ENCODE measurements at places on chromosomes 6 and 20.
A peak's percentile ranks its signal among the peaks of the same experiment; 100 is the strongest.

- no peak for DNase-seq
These were observed 1.2 kb downstream of the SERPINB6 start for GRCh38 chr6:2970034-2970685.

GRCh38 chr20:35888657-35889056, 65.6 kb downstream of the SCAND1 start:
- no peak for DNase-seq

DNA sequence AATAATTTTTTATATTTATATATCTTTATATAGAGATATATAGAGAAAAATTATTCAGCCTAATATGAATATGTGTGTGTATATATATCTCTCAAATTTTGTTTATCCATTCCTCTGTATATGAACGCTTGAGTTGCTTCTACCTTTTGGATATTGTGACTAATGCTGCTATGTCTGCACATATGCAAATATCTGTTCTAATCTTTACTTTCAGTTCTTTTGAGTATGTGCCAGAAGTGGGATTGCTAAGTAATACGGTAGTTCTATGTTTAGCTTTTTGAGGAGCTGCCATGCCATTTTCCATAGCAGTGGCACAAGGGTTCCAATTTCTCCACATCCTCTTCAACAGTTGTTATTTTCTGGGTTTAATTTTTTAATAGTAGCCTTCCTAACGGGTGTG, 72.8 kb upstream of the CEP85L start:
- no peak for DNase-seq

DNA sequence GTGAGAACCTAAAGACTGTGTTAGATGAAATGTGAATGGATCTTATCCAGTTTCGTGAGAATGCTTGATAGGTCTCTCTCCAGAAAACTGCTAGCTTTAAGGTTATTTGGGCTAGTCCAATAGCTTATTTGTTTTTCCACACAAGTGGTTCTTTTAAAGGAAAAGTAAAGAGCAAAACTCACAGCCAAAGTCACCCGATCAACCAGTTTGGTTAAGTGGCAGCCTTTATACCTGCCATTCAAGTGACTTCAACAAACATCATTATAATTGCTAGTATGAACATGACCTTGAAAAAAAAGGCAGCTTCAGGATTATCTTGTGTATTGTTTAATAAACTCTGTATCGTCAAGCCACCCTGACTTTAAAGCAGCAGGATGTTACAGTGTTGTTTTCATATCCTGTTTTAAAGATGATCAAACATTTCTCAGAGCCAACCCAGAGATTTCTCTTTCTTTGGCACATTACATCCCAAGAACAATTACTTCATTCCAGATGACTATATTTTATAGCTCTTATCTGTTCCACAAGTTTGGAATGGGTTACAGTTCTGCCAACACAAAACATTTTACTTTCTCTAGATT, 253.4 kb downstream of the EPHA7 start:
- no peak for DNase-seq

DNA sequence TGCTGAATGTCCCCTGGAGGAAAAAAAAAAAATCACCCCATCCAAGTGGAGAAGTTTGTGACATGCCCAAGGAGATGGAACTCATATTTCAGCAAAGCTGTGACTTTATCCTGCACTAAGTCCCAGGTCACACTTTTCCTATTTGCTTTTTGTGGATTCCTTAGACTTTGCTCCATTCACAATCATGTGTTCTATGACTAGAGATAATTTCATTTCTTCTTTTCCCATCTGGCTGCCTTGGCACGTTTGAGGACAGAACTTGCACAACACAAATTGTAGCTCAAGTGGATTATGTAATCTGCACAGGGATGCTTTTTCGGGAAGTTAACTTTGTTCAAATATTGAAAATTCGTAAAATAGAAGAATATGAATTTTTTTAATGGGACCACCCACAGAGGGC, 100.7 kb upstream of the PTPN1 start:
- no peak for DNase-seq

- no peak for DNase-seq
These were observed 177.7 kb downstream of the MRPL14 start for GRCh38 chr6:43949551-43949991.

GRCh38 chr6:31664790-31665500, at the start of gene GPANK1:
TSS of gene GPANK1 (minus strand) at chr6:31664997. CDS start at chr6:31664478, 519 bp downstream.
- DNase-seq = peak; percentile 98

- no peak for DNase-seq
These were observed 430 bp upstream of the FAM110A start for GRCh38 chr20:833121-833449.

- DNase-seq = peak; percentile 23
These were observed 365.6 kb downstream of the FARS2 start for GRCh38 chr6:5626727-5627426.

DNA sequence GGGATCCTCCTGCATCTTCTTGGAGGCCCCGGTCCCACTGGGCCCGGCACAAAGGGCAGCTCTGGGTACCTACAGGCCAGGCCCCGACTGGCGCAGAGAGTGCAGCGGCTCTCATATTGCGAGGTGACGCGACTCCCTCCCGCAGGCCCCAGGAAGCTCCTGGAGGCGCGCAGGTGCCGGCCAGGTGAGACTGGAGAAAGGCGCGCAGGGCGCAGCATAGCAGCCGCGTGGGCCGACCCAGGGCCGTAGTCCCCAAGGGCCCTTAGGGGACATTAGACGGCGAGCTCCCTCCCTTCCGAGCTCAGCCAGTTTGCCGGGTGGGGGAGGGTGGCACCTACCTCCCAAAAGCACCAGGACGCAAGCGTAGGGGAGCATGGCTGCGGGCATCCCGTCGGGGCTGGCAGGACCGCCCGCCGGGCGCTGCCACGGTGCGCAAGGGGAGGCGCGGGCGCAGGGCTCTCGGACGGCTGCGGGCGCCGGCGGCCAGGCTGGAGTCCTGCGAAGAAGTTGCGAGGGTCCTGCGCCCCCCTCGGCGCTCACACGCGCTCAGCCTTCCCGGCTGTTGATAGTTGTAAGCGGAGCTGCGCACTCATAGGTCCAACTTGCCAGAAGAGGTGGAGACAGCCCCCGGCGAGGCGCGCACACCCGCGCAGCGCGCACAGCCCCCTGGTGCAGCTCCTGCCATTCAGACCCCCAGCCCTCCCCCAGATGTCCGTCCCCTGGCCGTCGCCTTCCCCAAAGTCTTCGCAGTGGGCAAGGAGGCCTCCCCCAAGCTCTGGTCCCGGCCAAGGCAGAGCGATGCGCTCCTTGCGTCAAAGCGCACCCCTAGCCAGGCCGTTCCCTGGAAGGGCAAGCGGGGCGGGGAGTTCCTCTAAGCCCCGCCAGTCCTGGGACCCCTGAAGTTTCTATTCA, 622 bp downstream of the APCDD1L start:
- DNase-seq = no peak

- no peak for DNase-seq
These were observed 28.5 kb upstream of the DST start for GRCh38 chr6:56671160-56671559.

- DNase-seq = no peak
These were observed 36.1 kb upstream of the PAQR8 start for GRCh38 chr6:52325695-52326471.

DNA sequence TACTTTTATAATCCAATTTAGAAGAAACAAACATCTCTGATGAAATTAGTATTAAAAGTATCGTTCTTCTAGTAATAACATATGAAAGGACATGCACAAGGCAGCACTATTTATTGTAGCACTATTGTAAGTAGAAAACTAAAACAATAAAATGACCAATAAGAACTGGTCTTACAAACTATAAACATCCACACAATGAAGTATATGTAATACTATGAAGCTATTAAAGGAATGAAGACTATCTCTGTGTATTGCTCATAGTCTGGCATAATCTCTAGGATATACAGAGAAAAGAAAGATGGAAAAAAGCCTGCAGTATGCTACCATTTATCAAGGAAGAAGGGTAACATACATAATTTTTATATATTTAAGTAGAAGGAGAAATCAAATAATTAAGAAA, 16.7 kb downstream of the LCA5 start:
- no peak for DNase-seq

DNA sequence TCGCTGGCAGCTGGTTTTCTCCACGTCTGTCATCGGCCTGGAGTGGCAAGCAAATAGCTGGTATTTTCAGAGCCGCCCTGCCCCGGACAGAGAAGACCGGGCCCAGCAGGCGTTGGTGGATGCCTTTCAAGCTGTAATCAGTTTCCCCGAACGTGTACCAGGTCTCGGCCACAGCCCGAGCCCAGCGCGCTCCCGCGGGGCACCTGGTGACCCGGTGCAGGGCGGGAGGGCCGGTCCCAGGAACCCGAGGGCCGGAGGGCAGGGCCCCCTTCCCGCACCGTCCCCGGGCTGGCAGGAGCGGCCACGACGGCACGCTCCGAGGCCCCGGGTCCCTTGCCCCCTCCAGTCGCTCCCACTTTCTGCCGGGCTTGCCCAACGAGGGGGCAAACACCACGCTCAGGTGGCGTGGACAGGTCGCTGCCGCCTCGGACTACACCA, 348 bp upstream of the PYGB start:
- no peak for DNase-seq

GRCh38 chr20:33684533-33685327, 1.5 kb downstream of the E2F1 start:
- no peak for DNase-seq

DNA sequence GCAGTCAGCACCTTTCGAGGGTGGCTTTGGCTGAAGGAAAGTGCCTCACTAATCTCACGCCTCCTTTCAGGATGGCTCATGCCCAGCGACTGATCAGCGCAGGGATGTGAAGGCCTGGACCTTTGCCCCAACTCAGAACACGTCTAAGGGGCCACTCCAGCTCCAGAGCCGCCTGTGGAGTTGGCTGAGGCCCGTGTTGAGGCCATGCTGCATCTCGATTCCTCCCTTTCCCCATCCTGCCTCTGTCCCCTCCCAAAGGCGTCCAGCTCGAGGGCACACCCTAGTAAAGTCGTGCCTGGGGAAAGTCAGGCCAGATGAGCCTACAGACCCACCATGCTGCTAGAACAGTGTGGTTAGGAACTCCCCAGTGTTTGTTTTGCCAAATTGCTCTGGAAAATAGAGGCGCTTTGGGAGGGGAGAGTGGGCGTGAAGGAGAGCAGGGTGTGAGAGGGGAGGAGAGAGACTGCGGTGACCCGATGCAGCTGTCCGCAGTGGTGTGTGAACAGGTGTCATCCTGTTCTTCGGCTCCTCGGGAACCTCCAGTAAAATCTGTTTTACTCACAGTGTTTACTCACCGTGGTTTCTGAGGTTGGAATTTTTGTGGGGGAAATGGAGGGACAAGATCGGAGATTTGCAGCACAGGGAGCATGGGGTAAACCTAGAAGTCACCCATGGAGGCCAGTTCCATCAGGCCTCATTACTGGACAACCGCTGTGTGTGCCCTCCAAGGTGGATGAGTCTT, 85.0 kb upstream of the PMEPA1 start:
- DNase-seq = no peak

- DNase-seq = peak; percentile 30
These were observed 118.3 kb downstream of the SLX4IP start for GRCh38 chr20:10553326-10553984.

DNA sequence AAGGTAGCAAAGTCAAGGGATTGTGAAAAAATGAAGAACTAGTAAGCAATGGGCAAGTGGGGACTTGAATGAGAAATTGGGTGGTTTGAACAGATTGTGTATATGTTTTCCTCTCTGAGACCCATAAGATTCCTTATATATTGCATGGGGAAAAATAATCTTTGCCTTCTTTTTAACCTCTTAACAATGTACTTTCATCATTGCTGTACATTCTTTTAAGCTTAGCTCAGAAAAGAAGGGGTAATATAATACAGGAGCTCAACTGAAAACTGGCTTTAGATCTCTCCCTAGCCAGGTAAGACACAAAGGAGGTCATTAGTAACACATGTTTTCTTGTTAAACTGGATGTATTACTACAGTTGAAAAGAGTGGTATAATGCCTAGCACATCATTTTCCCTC, 287.2 kb downstream of the RNF144B start:
- no peak for DNase-seq

DNA sequence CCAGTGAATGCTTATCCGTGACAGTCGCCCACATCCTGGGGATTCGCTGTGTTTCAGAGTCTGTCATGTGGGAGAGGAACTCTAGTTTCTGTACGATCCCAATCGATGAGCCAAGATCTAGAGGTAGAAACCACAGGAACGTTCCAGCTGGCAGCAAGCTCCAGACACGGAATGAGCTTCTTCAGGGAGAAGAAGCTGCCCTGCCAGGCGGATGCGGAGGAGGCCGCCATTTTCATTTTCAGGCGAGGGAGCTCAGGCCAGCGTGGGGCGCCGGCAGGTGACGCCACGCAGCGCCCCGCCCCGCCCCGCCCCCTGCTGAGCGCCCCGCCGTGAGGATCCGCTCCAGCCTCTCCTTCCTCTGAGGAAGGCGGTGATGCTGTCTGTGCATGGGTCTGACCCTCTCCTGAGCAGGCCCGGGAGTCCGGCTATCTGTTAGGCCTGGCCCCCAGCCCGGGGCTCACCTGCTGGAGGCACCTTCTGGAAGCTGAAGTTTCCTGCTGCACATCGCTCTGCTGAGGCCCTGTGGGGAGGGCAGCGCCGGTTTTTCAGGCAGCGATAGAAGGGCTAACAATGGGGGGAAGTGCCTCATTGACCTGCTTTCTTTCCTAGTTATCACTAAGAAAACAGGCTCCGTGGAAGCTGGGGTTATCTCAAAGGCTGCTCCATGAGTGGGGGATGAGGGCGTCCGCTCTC, 147.5 kb downstream of the ERMARD start:
- DNase-seq = no peak

- DNase-seq = no peak
These were observed 44.8 kb upstream of the CTAGE9 start for GRCh38 chr6:131755597-131755996.

DNA sequence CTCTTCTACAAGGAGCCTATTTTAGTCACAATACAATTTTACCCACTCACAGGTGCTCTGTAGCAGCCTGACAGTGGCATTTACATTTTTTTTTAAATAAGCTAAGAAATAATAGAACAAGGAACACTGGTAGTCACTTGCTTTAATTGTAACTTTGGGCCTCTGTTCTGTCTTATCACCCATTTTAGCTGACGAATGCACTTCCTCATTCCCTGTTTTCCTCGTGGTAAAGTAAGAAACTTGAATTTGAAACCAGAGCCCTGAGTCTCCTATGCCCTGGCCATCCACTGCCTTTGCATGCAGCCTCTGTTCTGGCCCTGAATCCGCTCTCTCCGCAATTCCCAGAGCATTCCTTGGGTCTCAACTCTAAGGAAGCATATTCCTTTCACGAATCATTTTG, 550.6 kb downstream of the PTPRT start:
- DNase-seq = no peak

GRCh38 chr20:23283096-23283850, 67.3 kb upstream of the NXT1 start:
- DNase-seq = no peak
